ENCODE measurements at places on chromosomes 3 and 15.
A peak's percentile ranks its signal among the peaks of the same experiment; 100 is the strongest.

DNA sequence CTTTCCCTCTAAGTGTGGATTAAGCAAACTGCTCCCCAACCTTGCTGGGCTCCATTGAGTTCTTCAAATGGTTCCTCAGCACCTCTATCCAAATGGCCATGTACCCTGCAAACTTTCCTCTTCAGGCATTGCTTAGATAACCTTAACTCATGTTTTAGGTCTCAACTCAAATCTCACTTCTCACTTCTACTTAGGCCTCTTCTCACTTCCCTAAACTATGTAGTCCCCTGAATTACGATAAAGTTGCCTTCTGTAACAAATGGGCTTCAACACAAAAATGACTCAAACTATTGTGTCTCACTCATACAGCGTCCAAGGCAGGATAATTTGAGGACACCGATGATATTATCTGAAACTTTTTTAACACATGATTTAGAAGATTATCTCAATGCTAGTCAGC, 62.4 kb upstream of the STAC start:
- DNase-seq, result no peak

GRCh38 chr3:173586166-173586565, 188.6 kb downstream of the NLGN1 start:
- DNase-seq, result no peak

- DNase-seq, result no peak
Measured at GRCh38 chr3:95939235-95939809, 875.1 kb upstream of the EPHA6 start.

GRCh38 chr15:28989239-28989830, 103.6 kb downstream of the APBA2 start:
- DNase-seq, result no peak

DNA sequence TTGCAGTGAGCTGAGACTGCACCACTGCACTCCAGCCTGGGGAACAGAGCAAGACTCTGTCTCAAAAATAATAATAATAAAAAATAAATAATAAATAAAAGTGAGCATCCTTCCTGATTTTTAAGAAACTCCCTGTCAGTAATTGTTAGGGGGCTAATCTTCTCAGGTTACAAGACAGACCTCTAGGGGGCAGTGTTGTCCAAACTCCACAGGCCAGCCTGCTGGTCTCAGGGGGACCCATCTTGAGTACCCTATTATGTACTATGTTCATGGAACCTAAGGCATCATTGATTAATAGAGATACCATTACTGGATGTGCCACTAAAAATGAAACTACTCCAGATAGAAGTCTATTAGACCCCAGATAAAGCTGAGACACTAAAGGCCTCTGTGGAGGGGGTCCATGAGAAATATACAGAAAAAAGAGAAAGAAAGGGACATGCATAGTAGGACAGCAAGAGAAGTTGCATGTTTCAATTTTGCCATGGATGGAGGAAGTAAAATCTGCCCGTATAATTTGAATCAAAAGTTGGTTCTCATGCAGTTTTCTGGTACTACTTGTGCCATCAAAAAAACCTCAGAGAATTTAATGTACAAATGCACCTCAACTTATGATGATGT, 85.5 kb upstream of the CDV3 start:
- peak; percentile 50 for DNase-seq

DNA sequence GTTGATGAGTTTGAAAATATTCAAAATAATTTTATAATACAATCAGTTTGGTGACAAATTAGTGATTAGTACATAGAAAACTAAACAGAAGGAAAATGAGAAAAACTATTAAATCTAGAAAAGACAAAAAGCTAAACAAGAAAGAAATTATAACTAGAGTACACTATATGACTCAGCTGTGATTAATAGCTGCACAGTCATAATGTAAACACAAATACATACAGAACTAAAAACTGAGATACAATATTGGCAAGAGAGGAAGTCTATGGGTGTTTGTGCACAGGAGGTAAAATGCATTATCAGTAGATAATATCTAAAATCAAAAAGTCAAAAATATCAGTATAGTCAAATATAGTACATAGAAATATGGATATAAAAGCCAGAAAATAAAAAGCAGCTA, 80.7 kb upstream of the PCSK6 start:
- DNase-seq, result no peak

GRCh38 chr3:152786977-152787681, 47.8 kb upstream of the P2RY1 start:
- DNase-seq, result no peak

- no peak for DNase-seq
Measured at GRCh38 chr15:28264166-28264565, 57.8 kb downstream of the HERC2 start.

- no peak for DNase-seq
Measured at GRCh38 chr3:153760948-153761347, 360.2 kb upstream of the ARHGEF26 start.

DNA sequence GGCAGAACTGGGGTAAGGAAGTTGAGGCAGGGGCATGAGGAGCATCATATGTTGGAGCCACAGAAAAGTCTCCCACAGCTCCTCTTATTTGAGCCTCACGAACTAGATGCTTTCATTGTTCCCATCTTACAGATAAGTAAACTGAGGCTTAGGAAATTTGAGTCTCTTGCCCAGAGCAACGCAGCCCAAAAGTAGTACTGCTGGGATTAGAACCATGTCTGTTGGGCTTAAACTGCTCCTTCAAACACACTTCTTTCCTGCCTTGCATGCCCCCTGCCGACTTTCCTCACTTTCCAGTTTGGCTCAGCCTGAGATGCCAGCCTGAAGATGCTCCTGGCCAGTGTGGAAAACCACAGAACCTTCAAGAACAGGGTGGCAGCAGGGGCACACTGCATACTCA, 43.1 kb upstream of the SLC6A6 start:
- DNase-seq, result no peak

- DNase-seq, result no peak
Measured at GRCh38 chr3:143810166-143810952, 37.9 kb downstream of the SLC9A9 start.

DNA sequence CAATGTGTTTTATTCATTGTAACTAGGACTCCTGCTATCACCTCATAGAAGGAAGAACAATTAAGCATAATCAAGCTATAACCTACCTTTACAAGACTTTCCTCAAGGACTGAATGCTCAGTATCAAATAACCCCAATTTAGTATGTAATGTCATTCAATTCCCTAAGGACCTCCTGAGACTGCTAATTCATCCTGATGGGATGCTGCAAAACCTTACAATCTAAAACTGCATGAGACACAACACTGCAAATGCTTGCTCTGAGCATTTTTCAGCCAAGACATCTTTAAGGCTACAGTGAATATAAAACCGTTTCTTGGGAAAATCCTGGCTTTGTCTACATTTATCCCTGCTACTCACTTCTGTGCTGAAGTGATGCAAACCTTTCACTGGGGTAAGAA, 69.9 kb downstream of the RYK start:
- no peak for DNase-seq

- no peak for DNase-seq
Measured at GRCh38 chr15:34248190-34248589, 23.4 kb downstream of the EMC4 start.

DNA sequence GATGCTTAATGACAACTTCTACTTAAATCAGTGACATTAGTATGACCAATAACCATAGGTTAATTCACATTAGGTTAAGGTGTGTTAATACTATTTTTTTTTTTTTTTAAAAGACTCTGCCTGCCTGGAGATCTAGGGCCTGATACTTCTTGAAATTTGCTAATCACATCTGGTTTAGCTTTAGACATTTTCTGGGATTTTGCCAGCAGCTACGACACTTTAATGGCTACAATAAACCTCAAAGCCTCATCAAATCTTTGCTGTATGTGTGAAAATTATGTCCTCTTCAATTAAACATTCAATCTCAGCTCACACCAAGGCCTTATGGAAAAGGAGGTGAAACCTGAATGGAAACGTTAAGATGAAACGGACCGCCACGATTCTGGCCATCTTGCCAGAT, 167.9 kb downstream of the GREM1 start:
- no peak for DNase-seq

- DNase-seq, result no peak
Measured at GRCh38 chr15:72787526-72787925, 4.0 kb upstream of the ADPGK start.

Measured in stimulated activated CD4-positive, alpha-beta T cell treated with anti-CD3 and anti-CD28 coated beads, Interleukin-4, amount 100 ng/mL, for 4 hours (primary cell).